NCI-H1092 treated with DMSO at 0.1 percent for 48 hours (cell line): ENCODE measurements at places on chromosomes 4 and X.

DNA sequence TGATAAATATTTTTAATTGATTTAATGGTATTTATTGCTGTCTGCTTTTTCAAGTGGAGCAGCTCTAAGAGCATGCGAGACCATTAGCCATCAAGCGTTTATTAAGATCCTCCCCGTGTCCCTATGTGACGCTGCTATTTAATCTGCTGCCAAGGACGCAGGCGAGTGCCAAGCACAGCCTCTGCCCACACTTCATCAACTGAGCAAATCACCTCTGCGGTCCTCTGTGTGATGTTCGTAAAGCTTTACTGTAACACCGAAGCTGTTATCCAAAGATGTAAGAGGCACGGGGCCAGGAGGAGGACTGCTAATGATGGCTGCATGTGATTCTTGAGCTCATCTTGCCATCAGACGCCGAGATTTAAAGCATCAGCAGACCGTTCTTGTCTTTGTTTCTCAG lies 79.5 kb downstream of the STOX2 start:
- DNase-seq = no peak

DNA sequence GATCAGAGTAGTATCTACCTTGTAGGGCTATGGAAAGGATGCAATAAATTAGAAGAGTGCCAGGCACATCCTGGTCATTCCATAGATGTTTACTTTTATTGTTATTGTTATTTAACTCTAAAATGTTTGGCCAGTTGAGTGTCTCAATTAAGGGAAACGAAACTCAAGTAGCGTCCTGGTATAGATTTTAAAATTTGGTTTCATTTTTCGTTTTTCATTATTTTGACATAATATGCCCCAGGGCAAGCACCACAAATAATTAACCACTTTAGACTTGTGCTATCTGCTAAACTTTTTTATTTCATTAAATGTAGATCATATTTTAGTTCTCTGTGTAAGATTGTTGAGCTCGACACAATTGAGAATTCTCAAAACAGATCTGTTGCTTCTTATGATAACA lies 179.7 kb upstream of the PRPS2 start:
- no peak for DNase-seq

DNA sequence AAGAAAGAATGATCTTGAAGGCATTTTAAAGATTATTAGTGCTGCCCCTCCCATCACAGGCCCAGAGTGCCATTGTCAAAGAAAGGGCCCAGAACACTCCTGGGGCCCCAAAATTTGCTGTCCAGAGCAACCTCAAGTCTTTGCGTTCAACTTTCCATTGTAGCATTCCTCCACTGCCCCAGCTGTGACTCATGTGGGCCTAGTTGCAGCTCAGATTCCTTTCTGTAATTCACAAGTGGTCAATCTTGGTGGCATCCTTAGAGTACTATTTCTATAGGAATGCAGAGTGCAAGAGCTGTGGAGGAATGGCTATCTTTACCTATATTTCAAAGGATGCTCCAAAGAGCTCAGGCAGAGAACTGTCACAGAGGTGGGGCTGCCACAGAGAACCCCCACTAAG lies 1500.8 kb upstream of the IGFBP7 start:
- no peak for DNase-seq

DNA sequence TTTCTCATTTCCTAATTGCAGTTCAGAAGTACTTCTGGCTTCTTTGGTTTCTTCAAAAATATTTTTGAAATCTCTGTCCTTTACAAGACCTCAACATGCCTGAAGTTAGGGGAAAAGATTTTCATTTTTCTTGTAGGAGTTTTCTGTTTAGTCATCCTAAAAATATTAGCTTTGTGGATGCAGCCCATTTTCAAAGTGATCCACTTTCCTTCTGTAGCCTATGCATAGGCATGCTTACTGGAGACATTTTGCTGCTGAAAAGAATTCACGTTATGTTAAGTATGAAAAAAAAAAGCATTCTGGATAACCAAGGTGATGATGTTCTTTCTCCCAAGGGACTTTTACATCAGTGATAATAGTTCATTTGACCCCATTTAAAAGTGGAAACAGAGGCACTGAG lies 245.6 kb downstream of the THOC2 start:
- no peak for DNase-seq

DNA sequence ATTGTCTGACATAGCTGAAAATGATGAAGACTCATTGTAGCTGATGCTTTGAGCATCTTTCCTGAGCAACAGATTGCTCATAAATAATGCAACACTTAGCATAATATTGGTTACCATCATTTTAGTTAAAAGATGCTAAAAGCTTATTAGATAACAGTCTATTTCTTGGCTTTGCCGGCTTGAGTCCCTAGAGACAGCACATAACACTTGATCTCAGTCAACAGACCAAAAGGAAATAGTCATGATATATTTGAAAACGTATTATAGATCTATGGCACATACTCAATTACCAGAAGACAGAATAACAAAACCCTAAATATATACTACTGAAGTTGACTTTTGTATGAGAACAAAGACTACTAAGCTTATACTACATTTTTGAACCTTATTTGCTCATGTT lies 846.7 kb upstream of the EPHA5 start:
- no peak for DNase-seq

DNA sequence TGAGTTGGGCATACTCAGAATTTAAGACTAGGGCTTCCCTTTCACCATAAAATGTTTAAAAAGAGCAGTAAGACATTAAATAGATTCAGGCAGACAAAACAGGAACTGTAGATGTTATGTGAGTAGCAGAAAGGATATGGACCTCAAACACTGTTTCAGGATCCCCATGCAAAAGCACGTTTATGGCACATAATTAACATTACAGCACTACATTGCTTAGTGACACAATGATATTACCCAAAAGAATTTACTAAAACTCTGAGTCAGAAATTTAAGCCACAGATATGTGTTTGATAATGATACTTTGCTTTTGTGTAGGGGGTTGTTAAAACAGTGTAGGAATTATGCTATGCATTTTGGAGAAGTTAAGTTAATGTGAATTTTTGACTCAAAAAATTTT lies 266.3 kb downstream of the PDGFC start:
- DNase-seq = no peak
